Central memory CD8-positive, alpha-beta T cell (primary cell): ENCODE measurements at places on chromosomes 6 and 20.

- DNase-seq, result no peak
Observed at GRCh38 chr6:134288538-134289203, 29.2 kb downstream of the SGK1 start.

DNA sequence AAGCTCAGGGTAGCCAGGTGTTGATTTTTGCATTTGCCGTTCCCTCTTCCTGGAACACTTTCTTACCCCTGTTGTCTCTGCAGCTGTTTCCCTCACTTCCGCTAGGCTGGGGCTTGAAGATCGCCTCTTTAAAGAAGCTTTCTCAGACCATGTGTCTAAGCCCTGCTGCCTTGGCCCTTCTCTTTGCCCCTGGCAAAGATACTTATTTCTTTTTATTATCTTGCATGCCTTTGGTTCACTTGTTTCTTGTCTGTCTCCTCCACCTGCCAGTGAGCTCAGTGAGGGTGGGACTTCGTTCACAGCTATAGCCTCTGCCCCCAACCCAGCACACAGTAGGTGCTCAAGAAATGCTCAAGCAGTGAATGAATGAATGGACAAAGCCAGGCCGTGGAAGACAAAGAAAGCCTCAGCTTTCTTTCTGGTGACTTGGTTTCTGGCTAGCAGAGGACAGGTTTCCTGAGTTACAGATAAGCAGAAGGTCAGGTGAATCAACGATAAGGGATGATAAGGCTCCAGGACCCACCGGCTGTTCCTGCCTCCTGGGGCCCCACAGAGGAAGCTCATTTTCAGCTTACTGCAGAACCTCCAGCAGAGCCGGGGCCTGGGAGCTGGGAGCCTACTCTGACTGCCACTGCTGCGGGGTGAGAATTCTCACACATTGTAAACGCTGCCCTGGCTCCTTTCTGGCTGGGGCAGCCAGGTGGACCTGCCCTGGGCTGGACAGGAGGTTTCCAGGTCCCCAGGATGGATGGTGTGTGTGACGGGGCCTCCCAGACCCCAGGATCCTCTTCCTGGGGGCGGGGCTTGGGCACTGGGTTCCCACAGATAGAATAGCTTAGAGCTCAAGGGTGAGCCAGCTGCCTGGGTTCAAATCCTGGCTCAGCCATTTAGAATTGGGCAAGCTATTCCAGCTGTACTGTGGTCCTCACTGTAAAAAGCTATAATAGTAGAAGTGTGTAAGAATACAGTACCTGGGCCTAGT is 29.8 kb downstream of the SNAI1 start:
- DNase-seq, result no peak

- DNase-seq, result no peak
Observed at GRCh38 chr20:57310821-57311514, 18.6 kb upstream of the SPO11 start.

GRCh38 chr20:35404614-35405259 is 7.0 kb downstream of the UQCC1 start:
- DNase-seq, result no peak

DNA sequence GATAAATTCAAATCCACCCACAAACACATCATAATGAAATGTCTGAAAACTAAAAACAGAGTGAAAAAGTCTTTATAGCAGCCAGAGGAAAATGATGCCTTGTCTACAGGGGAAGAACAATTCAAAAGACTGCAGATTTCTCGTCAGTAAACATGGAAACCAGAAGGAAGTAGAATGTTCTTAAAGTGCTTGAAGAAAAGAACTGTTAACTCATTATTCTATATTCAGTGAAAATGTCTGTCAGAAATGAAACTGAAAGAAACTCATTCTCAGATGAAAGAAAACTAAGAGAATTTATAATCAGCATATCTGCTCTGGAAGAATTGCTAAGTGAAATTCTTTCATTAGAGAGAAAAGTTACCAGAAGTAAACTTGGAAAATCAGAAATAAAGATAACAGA is 416.1 kb downstream of the TBC1D32 start:
- no peak for DNase-seq

GRCh38 chr6:39882531-39882899 is 51.7 kb downstream of the MOCS1 start:
- DNase-seq, result no peak

DNA sequence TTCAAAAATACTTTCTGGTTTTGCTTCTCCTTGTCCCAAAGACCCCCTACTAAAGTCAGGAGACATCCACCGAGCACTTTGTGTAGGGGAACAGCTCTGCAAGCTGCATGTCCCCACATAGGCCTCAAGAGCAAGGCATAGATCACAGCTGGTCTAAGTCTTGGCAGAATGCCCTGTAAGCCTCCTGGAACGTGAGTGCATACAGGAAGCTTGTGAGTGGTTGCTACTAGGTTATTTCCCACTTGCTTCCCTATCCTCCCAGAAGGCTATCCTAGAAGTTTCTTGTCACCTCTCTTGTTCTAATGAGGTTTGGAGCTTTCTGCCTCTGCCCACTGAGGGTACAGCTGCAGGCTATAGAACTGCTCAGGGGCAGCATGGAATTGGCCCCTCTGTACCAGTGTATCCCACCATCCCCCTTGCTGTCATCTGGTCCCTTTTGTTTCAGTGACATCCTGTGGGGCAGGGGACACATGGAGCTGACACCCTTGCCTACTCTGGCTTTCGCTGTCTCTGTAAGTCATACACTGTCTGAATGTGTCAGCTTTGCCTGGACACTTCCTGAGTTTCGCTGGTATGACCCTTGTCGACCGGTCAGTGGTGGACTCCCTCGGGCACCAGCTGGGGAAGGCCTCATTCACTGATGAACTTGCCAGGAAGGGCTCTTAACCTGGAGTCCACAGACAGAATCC is 35.6 kb upstream of the KCNK16 start:
- DNase-seq, result no peak

DNA sequence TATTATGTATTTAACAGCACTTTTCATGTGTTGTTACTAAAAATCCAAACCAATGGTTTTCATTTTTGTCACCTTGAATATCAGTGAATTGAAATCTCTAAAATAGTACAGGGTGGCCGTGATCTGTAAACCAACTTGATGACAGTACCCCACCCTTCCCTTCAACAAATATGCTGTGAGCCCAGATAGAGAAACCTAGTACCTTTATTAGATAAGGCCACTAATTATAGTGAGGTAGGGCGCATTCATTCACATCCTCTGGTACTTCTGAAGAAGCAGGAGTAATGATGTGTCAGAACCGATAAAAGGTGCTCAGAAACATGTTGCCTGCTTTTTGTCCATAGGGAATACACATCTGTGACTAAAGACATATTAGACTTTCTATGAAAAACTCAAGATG is 409.5 kb downstream of the GJA1 start:
- DNase-seq, result no peak

- DNase-seq, result no peak
Observed at GRCh38 chr6:3349388-3350251, 90.9 kb downstream of the PSMG4 start.

DNA sequence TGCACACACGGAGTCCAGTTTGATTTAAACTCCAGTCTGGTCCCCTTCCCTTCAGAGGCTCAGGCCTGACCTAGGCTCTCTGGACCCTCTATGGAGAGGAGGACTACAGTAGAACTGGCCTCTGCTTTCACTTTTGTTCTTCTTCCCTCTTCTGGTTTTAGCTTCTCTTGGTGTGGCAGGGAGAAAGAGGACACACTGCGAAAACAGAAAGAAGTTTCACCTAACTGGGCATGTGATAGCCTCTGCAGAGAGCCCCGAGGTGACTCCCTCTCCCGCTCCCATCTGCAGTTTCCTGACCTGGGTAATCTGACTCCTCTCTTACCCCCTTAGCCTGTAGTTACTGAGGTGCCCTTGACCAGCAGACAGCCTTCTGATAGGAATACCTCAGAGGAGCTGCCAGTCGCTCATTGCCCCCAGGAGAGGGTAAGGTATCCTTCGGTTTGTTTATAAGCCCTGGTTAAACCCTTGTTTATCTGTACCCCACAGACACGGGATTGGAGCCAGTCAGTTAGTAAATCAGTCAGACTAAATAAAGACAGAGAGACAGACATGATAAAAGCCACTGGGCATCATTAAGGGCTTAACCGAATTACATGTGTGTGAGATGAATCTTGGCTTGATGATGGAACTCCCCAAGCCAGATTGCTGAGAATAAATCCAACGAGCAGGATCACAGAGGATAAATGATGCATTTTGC is 12.0 kb upstream of the DTNBP1 start:
- DNase-seq, result no peak

DNA sequence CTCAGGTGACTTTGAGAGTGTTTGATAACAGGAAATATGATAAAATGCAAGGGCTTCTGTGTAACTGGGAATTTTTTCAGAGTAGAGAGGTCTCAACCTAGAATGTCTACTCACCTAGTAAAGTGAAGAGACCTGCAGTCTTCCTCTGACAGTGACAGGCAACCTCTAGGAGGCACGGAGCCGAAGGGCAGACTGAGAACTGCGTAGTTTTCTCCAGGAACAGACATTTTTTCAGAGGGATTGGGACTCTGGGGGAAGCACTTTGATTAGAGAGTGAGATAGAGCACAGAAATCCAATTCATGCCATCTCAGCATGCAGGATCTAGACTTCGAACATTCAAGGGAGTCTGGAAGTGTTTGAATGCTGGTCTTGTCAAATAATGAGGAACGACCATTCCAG is 213.3 kb downstream of the AKAP7 start:
- DNase-seq, result no peak

DNA sequence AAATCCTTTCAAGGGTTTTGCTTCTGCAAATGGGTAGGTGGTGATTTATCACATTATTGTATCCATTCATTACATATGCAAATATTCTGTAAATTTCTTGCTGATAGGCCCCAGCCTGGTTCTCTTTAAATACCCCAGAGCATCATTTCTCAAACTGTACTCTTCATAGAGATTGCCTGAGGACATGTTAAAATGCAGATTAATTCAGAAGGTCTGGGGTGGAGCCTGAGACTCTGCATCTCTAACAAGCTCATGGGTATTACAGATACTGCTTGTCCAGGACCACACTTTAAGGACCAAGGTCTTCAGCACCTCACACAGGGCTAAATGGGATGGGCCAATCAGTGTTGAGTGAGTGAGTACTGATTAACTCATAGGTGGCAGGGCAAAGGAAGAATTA is 46.3 kb downstream of the PKHD1 start:
- no peak for DNase-seq

DNA sequence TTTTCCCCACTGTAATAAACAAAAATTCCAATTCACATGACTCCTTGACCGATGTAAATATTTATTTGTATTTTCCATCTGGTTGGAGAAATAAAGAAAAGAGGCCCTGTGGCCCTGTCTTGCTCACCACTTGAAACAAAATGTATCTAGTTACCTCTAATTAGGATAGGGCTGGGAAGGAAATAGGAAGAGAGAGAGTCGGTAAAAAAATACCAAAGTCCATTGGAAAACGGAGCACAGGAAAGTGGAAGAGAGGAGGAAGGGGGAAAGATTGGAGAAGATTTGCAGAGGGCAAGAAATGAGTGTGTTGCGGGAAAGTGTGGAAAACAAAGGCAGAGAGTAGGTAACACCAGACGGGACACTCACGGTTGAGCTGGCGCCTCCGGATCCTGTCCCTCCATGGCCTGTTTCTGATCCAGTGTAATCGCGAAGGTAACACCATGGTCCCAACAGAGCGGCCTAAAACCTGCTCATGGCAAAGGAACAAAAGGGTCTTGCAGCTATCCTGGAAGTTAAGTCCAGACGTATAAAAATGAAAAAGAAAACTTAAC is 105.8 kb upstream of the RIPOR2 start:
- DNase-seq, result no peak

GRCh38 chr20:62739581-62740285 is 31.1 kb downstream of the NTSR1 start:
- no peak for DNase-seq

- DNase-seq, result no peak
Observed at GRCh38 chr20:50848846-50849673, 54.2 kb downstream of the BCAS4 start.

GRCh38 chr6:29743025-29743424 is 19.8 kb downstream of the HLA-F start:
- DNase-seq, result no peak

DNA sequence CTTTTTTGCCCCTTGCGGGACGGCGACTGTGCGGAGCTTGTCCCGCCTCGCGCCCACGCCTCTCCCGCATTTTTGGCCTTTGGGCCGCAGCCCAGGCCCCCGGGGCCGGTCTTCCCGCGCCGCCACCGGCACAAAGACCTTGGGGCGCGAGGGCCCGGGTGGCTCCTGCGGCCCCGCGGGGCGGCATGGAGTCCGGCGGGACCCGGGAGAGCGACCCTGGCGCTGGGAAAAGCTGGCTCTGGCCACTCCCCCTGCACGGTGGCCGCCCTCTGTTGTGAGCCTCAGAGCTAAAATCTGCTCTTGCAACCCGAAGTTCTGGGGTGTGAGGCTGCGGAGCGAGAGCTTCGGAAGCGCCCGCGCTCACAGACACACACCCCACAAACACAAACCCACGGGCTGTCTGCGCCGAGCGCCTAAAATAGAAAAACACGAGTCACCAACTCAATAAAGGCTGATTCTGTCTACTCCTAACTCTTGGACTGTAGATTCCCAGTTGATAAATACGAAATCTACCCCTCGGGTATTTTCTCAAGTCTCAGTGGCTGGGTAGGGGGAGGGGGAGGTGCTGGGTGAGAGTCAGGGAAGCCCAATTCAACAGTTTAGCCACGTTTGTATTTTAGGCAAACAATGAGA is 496 bp upstream of the BEND3 start:
- DNase-seq, result no peak

DNA sequence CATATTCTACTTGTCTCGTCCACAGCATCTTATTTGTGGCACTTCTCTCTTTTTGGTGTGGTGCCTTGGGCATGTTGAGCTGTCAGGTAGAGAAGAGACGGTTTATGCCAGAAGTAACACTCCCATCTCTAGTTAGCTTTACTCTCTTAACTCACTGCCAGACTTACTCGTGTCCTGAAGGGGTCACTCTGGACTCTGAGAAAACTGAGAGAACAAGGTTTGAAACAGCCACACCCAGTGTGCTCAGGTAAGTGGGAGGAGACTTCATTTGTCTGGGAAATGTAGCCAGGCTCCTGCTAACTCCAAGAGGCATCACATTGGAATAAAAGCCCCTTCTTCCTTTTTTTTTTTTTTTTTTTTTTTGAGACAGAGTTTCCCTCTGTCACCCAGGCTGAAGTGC is 360.8 kb downstream of the QKI start:
- no peak for DNase-seq

DNA sequence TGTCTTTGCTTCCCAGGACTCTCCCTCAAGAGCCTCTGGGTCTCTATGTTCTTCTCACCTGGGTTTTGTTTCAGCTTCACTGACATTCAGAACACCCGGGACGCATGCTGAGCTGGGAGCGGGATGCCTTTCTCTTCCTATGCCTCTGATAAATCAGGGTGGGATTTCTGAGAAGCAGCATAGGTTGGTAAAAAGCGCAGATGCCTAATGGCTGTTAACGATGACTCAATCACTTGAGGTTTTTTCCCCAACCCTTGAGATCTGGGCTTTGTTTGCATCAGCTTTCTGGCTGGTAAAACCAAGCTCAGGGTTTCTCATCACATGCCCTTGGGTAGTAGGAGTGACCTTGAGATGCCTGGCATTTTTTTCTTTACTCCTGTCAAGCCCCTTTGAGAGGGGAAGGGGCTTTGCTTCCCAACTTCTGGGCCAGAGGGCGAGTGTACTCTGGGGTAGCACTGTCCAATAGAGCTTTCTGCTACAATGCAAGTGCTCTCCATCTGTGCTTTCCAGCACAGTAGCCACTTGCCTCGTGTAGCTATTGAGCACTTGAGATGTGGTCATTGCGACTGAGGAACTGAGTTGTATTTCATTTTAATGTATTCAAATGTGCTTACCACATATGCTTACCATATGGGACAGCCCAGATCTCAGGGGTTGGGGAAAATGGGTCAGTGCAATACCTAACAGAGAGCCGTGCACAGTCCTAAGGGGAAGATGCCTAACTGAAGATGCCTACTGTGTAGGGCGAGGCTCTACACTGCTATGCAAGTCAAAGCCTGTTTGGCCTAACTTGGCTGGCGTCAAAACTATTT is 69.1 kb downstream of the PPP1R14C start:
- no peak for DNase-seq
